ENCODE measurements at places on chromosomes 12 and 14. TPM values are rescaled to one million over a fixed set of nuclear protein-coding genes. Genes with fewer than 3 reads are reported as not detected.

DNA sequence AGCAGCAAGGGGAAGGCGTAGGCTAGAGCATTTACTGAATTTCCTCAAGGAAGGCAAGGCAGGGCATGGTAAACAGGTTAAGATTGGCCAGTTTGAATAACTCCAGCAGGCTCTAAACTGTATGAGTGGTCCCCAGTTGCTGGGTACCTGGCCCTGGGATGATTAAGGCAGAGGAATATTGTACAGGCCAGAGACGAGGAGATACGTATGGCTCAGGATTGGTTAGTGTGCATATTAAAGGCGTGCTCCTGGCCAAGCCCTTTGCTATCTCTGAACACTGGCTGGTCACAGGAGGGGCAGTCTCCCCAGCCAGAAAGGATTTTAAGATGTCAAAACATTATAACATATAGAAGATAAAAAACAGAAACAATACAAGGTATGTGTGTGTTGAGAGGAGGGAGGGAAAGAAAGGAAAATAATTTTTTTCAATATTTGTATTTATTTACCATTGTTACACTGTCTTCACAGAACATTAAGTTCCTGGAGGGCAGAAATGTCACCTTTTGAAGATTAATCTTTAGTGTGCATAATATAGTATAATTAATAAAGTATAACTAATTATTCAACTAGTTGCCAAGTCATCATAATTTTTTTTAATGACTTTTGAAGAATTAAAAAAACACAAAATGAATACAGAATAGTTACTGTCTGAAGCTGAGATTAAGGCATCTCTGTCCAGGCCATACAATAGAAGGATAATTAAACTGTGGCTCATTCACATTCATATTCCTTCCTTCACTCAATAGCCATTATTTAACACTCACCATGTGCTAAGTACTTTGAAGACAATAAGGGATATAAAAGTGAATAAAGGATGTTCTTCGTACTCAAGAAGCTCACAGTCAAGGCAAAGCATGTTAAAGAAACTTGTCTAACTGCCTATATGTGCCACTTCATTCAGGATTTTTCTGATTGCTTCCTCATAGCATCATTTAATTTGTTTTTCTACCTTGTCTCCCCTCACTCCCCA is 41.9 kb downstream of the DCP1B start:
- DNase-seq: no peak
- no peak overlapping the region for H3K27ac ChIP-seq
- H3K27me3 ChIP-seq: no peaks in the 10 kb centered on the region
- no peaks in the 10 kb centered on the region for H3K4me1 ChIP-seq
- H3K4me3 ChIP-seq: no peak overlapping the region

- no peaks in the 10 kb centered on the region for H3K27me3 ChIP-seq
- DNase-seq: no peak
- H3K36me3 ChIP-seq: no peaks in the 10 kb centered on the region
- H3K4me1 ChIP-seq: peaks cover 4% of the 10 kb centered on the region
- H3K27ac ChIP-seq: no peak overlapping the region
Observed at GRCh38 chr12:101013993-101014392, 196.0 kb downstream of the SLC5A8 start.

DNA sequence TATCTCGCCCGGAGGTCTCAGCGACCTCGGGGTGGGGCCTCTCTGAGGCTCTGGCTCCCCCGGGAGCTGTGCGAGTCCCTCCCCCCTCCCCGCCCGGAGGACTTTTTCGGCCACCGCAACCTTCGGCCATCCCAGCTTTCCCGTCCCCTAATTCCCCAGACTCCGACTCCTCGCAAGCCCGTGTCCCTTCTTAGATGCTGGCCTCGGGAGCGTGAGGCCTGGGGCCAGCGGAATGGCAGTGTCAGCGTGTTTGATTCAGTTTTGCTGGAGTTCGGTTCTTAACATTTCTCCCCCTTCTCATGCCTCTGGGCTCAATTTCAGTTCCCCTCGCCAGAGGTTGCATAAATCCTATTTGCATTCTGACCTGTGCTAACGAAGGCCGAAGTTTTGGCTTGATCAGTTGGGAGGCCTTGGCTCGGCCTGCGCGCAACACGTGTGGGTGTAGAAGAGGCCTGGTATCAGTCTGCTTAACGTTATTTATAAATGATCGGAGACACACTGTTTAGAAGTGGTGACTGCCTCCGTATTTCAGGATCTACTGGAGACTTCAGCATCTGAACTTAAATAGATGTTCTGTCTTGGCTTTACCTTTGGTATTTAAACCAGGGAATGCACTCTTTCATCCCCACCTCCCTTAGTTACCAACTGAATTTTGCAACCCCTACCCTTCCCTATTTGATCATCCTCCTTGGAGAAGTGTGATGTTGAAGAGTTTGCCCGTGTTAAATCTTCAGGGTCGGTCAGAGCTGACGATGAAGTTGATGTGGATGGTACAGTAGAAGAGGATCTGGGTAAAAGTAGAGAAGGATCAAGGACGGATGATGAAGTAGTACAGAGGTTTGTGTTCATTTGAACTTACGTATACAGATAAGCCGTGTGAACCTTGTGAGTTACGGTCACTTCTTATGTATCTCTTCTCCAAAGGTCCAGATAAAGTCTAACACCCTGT is 851 bp downstream of the HSP90B1 start:
- no peak for DNase-seq
- H3K4me3 ChIP-seq: peak overlapping the region; percentile 81
- H3K27ac ChIP-seq: peak overlapping the region; percentile 99
- H3K27me3 ChIP-seq: no peaks in the 10 kb centered on the region
- H3K36me3 ChIP-seq: peaks cover 30% of the 10 kb centered on the region

GRCh38 chr14:49479432-49479831 is 106.7 kb downstream of the RPS29 start:
- peaks cover 60% of the 10 kb centered on the region for H3K27me3 ChIP-seq
- H3K4me1 ChIP-seq: no peaks in the 10 kb centered on the region
- H3K4me3 ChIP-seq: no peak overlapping the region
- DNase-seq: no peak
- no peaks in the 10 kb centered on the region for H3K36me3 ChIP-seq
- H3K27ac ChIP-seq: no peak overlapping the region

GRCh38 chr12:103560604-103561101 is 26.4 kb upstream of the STAB2 start:
- H3K36me3 ChIP-seq: no peaks in the 10 kb centered on the region
- DNase-seq: no peak
- H3K4me3 ChIP-seq: no peak overlapping the region
- H3K27ac ChIP-seq: no peak overlapping the region
- peaks cover 2% of the 10 kb centered on the region for H3K4me1 ChIP-seq

DNA sequence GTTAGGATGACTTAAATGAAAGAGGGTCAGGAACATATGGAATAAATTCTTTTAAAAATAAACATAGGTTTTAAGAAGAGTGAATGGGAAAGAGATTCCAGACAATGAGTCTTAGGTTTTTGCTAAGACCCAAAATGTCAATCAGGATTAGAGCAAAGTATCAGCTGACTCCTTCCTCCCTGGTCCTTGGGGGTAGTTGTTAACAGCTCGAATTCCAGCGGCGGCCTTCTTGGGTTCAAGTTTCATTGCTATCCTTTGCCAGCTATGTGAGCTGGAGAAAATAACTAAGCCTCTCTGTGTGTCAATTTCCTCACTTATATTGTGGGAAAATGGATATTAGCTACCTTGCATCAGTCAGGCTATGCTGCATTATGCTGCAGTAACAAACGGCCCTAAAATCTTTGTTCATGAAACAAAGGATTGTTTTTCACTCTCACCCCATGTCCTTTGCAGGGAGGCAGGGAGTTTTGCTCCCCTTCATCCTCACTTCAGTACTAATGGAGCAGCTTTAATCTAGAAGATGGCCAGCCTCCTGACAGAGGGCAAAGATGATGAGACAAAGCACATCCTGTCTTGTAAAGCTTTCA is 83.8 kb upstream of the RFLNA start:
- H3K4me1 ChIP-seq: peaks cover 2% of the 10 kb centered on the region
- no peak for DNase-seq

DNA sequence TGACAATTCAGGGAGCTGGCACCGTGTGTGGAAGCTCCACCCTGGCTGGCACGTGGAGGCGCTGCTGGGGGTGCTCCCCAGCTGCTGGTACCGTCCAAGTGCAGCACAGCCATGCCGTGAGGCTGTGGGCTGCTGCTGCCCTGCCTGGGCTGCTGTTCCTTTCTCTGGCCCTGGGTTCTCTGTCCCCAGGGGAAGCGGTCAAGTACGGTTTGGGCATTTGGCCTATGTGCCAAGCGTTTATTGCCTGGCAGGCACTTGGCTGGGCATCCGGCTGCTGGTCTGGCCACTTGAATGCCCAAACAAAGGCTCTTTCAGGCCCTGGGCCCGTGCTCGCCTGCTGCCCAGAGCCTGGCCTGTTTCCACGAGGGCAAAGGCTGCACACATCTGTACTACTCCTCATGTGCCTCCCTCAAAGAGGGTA is 39.6 kb downstream of the RHOF start:
- H3K27ac ChIP-seq: no peak overlapping the region
- H3K36me3 ChIP-seq: peaks cover 5% of the 10 kb centered on the region

GRCh38 chr12:75766263-75767160 is 255.1 kb upstream of the KRR1 start:
- no peak for DNase-seq
- H3K36me3 ChIP-seq: no peaks in the 10 kb centered on the region
- peaks cover 3% of the 10 kb centered on the region for H3K27me3 ChIP-seq
- no peak overlapping the region for H3K27ac ChIP-seq
- H3K4me1 ChIP-seq: peaks cover 11% of the 10 kb centered on the region

GRCh38 chr14:103569408-103569807 is 6.6 kb downstream of the COA8 start:
- no peak overlapping the region for H3K27ac ChIP-seq
- no peak overlapping the region for H3K4me3 ChIP-seq
- H3K27me3 ChIP-seq: no peaks in the 10 kb centered on the region

DNA sequence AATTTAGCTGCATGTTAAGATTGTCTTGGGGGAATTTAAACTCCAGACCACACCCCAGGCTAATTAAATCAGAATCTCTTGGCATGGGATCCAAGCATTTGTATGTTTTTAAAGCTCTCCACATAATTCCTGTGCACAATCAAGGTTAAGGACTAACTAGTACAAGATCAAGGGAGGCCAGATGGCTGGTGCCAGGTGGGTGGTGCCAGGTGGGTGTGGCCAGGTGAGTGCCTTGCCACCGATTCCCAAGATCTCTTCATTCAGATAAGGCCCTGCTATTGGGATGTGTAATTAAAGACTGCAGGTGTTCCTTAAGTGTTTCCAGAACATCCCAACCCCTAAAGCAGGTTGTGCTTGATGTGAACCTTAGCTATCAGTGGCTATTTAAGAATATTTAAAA is 75.1 kb downstream of the NRXN3 start:
- H3K27me3 ChIP-seq: no peaks in the 10 kb centered on the region
- H3K36me3 ChIP-seq: no peaks in the 10 kb centered on the region
- DNase-seq: no peak
- no peak overlapping the region for H3K4me3 ChIP-seq
- H3K27ac ChIP-seq: no peak overlapping the region

GRCh38 chr14:61472801-61473376 is 151.5 kb downstream of the PRKCH start:
- peaks cover 64% of the 10 kb centered on the region for H3K4me1 ChIP-seq
- peak overlapping the region; percentile 92 for H3K27ac ChIP-seq
- no peak for DNase-seq
- H3K4me3 ChIP-seq: peak overlapping the region; percentile 67
- H3K27me3 ChIP-seq: no peaks in the 10 kb centered on the region
- no peaks in the 10 kb centered on the region for H3K36me3 ChIP-seq

- peaks cover 25% of the 10 kb centered on the region for H3K4me1 ChIP-seq
- H3K27ac ChIP-seq: peak overlapping the region; percentile 74
- H3K36me3 ChIP-seq: no peaks in the 10 kb centered on the region
Observed at GRCh38 chr14:96252323-96252998, 3.5 kb upstream of the BDKRB1 start.

- DNase-seq: no peak
- no peak overlapping the region for H3K27ac ChIP-seq
- no peaks in the 10 kb centered on the region for H3K27me3 ChIP-seq
- peaks cover 11% of the 10 kb centered on the region for H3K4me1 ChIP-seq
Observed at GRCh38 chr14:22813145-22813544, 2.1 kb downstream of the SLC7A7 start.

DNA sequence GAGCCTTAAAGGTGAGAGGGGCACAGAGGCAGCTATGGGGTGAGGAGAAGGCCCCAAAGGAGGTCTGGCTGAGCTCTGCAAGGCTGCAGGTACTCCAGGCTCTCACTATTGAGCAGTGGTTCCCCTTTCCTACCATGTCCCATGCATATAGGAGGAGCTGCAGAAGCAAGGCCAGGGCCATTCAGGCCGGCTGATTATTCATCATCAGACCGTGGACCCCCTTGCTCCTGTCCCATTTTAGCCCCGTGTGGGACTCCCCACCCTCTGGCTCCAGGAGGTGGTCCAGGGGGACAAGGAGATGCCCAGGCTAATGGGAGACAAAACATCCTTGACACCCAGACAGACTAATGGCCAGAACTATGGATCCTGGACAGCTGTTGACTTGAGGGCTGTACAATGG is 3.1 kb downstream of the GPD1 start:
- peaks cover 22% of the 10 kb centered on the region for H3K4me1 ChIP-seq
- H3K27me3 ChIP-seq: no peaks in the 10 kb centered on the region

- peaks cover 2% of the 10 kb centered on the region for H3K4me1 ChIP-seq
- DNase-seq: no peak
- peaks cover 17% of the 10 kb centered on the region for H3K36me3 ChIP-seq
- no peak overlapping the region for H3K4me3 ChIP-seq
- H3K27ac ChIP-seq: no peak overlapping the region
Observed at GRCh38 chr12:63792338-63792737, 12.6 kb downstream of the RXYLT1 start.

- peaks cover 6% of the 10 kb centered on the region for H3K27me3 ChIP-seq
- H3K36me3 ChIP-seq: no peaks in the 10 kb centered on the region
- no peak overlapping the region for H3K27ac ChIP-seq
- no peak for DNase-seq
- no peak overlapping the region for H3K4me3 ChIP-seq
Observed at GRCh38 chr12:100652488-100652887, 79.0 kb downstream of the GAS2L3 start.

DNA sequence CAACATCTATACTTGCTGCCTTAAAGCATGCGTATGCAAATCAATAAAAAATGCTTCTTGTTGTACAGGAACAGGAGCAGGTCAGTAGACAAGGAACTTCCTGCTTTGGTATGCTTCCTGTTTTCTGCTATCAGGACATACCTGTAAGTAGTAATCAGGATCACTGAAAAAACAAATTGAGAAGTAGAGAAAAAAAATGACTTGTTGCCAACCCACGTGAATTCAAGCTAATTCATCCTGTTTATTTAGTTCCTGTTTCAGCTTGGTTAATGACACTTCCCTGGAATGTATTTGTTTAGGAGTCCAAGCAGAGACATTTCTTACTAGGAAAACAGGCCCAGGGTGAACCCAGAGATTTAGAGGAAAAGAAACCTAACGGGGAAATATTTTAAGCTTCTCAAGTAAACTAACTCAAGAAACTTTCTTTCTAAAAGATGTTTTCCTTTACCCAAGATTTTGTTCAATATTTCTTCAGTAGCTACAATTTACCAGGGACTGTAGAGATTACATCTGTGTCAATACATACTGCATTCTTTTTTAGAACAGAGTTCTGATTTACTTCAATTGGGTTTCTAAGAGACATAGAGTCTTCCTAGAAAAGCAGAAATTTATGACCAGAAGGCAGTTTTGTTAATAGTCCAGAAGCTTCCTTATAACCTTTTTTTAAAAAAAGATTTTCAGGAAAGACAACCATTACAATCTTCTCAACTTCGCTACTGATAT is 124.2 kb downstream of the PAWR start:
- no peaks in the 10 kb centered on the region for H3K27me3 ChIP-seq
- no peak overlapping the region for H3K4me3 ChIP-seq
- H3K4me1 ChIP-seq: peaks cover 29% of the 10 kb centered on the region
- peaks cover 45% of the 10 kb centered on the region for H3K36me3 ChIP-seq

The IFNG gene
- total RNA-seq: not detected

The SERPINA9 gene
- not detected for total RNA-seq

The DIO2 gene
- total RNA-seq: 240 TPM

The LRRK2 gene
- not detected for total RNA-seq

The KRT3 gene
- not detected for total RNA-seq

The C1R gene
- 35.1 TPM for total RNA-seq

The EML1 gene
- total RNA-seq: 38.1 TPM

The KIF5A gene
- 0.43 TPM for total RNA-seq

The AVPR1A gene
- 1.7 TPM for total RNA-seq

The DUSP16 gene
- 10.3 TPM for total RNA-seq

The RASAL1 gene
- not detected for total RNA-seq
